ENCODE measurements at places on chromosomes 12 and 14. TPM values are rescaled to one million over a fixed set of nuclear protein-coding genes. Genes with fewer than 3 reads are reported as not detected.

B3GNT4 gene
- 0.71 TPM for total RNA-seq

PRKD1 gene
- total RNA-seq = not detected

SERPINA10 gene
- not detected for total RNA-seq

TAS2R19 gene
- total RNA-seq = 3.0 TPM

TSPAN8 gene
- total RNA-seq = not detected

KRT78 gene
- total RNA-seq = not detected

CLEC4D gene
- total RNA-seq = not detected

ZNF839 gene
- total RNA-seq = 14.8 TPM

SYT1 gene
- not detected for total RNA-seq

RPL6 gene
- total RNA-seq = 1,236 TPM

BTBD6 gene
- total RNA-seq = 43.9 TPM

CLEC14A gene
- not detected for total RNA-seq

DAO gene
- total RNA-seq = not detected

LALBA gene
- total RNA-seq = not detected

MFAP5 gene
- not detected for total RNA-seq

CCDC177 gene
- not detected for total RNA-seq

DIO2 gene
- total RNA-seq = not detected

GPR84 gene
- 0.15 TPM for total RNA-seq

MIP gene
- total RNA-seq = not detected

VIPAS39 gene
- total RNA-seq = 19.0 TPM

RPGRIP1 gene
- total RNA-seq = not detected

Measured in activated CD4-positive, alpha-beta T cell treated with anti-CD3 and anti-CD28 coated beads, Interleukin-2, amount 10 ng/mL, durations not matched to agents 7 days and 5 days (primary cell).